Foreskin keratinocyte (primary cell): ENCODE measurements at places on chromosomes 11 and 22.

DNA sequence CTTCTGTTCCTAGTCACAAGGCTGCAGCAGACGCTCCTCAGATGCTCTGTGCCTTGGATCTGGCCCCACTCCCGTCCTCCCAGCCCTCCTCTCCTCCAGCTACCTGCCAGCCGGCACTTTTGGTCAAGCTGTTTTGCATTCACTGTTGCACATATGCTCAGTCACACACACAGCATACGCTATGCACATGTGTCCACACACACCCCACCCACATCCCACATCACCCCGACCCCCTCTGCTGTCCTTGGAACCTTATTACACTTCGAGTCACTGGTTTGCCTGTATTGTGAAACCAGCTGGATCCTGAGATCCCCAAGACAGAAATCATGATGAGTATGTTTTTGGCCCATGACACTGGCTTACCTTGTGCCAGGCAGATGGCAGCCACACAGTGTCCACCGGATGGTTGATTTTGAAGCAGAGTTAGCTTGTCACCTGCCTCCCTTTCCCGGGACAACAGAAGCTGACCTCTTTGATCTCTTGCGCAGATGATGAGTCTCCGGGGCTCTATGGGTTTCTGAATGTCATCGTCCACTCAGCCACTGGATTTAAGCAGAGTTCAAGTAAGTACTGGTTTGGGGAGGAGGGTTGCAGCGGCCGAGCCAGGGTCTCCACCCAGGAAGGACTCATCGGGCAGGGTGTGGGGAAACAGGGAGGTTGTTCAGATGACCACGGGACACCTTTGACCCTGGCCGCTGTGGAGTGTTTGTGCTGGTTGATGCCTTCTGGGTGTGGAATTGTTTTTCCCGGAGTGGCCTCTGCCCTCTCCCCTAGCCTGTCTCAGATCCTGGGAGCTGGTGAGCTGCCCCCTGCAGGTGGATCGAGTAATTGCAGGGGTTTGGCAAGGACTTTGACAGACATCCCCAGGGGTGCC lies 109.8 kb downstream of the BCR start:
- DNase-seq, result peak; percentile 16

GRCh38 chr22:21690401-21690801 lies 24.6 kb downstream of the PPIL2 start:
- DNase-seq, result no peak

DNA sequence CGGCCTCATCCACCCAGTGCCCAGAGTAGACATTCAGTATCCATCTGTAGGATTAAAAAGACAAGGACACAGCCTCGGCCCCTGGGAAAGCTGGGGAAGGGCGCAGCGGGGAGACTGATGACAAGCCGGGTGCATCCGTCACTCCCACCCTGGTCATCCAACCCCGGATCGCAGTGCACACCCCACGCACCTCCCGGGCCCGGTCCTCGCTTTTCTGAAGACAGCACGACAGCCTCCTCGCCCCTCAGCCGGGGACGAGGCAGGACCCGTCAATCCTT lies 1.1 kb downstream of the FCHSD2 start:
- DNase-seq, result no peak

DNA sequence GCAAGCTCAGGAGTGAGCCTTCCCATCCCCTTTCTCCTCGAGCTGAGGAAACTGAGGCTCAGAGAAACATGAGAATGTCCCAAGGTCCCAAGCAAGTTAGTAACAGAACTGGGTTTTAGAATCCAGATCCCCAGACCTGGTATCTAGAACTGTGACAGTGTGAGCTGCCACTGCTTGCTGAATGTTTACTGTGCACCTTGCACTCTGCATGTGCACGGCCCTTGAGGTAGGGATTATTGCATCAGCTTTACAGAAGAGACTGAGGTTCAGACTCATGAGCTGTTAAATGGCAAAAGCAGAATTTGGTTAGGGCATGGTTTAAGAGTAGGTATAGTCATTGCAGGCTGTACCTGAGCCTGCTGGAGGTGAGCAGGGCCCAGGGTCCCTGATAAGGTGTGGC lies 3.8 kb upstream of the MPPED1 start:
- DNase-seq, result no peak

- DNase-seq, result peak; percentile 69
Observed at GRCh38 chr11:46239801-46240061, 37.7 kb upstream of the CREB3L1 start.

DNA sequence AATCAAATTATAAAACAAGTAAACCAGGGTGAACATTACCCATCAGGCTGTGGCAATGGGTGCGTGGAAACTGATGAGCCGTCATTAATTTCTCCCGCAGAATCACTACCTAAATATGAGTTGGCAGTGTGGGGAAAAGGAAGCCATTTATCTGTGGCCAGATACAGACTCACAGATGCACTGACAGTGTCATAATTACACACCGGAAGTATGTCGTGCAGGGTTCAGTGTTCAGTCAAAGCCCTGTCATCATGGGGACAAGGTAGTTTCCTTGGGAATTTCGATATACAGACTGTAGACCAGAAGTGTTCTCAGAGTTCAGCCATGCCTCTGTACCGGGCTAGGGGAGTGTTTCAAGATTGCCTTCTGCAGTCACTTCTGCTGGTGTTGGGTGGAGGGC lies 119.2 kb upstream of the SEZ6L start:
- no peak for DNase-seq

DNA sequence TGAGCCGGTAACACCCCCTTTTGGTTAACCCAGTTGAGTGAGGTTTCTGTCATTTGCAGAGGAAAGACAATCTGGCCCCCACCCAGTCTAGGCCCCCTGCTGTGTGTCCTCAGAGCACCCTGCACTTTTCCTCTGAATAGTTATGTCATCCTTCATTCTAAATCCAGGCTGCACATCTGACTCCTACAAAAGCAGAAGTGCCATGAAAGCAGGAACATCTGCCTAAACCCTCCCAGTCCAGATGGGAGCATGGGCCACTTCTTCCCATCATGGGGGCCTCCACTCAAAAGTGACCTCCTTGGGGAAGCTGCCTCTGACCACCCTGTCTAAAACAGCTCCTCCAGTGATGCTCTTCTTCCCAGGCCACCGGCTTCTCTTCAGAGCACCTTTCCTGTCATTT lies 53.7 kb upstream of the HMGXB4 start:
- DNase-seq, result no peak

GRCh38 chr11:12845163-12845562 lies 164.0 kb upstream of the RASSF10 start:
- no peak for DNase-seq

DNA sequence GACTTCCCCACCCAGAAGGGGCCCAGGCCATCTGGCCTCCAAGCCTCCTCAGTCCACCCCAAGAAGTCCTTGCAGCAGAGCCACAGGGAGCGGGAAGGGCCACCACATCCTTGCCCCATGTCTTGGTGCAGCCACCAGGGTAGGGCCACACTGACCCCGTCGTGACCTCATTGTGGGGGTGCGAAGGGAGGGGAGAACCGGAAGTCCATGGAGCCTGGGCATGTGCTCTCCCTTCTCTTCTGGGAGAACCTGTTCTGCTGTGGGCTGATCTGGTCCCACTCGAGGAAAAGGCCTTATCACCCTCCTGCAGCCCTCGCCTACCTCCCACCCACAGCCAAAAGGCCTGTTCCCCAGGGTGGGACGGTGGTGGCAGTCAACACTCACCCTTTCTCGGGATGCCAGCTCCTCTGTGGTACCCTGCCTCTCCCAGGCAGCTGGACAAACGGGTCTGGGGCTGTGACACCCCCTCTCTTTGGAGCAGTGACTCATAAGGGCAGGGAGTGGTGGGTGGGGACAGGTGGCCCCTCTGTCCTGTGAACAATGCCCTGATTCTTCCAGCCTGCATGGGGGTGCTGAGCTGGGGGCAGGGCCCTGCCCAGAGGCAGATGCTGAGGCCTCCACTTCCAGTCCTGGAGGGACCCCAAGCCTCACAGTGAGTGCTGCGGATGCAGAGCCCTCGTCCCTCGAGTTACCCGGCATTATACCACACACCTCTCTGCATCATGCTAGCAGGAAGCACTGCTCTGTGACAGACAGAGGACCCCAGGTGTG lies 14.6 kb upstream of the CTSD start:
- no peak for DNase-seq

GRCh38 chr11:95571718-95572260 lies 217.8 kb downstream of the FAM76B start:
- no peak for DNase-seq

DNA sequence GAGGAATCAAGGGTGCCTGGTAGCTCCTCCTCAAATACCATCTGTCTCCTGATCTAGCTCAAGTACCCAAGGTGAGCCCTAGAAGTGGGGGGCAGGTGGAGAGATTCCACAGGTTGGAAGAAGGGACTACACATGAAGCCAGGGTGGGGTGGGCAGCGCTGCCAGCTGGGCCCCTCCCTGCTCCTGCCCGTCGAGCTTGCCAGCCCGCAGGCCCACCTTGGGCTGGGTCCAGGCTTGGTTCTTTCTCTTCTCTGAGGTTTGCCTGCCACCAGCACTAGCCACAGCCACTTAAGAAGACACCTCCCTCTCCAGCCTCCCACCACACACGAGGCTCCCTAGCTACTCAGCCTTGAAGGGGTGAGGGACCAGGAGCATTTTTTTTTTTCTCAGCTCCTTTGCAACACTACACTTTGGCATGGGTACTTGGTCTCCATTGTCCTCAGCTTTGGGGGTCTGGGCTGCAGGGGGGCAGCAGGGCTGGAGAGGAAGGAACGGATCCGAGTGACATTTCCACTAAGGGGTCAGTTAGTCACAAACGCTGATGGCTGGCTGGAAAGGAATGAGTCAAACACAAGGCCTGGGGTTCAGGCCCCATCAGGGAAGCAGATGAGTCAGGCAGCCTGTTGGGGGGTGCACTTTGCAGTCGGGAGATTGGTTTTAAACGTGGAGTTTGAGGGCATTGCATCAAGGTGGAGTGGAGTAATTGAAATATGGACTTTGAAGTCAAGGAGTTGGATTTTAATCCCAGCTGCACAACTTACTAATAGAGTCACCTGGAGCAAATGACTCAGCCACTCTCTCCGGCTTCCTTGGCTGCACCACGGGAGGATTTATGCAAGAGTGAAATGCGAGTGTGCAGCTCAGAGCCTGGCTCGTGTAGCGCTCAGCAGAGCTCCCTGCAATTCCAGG lies 7.4 kb upstream of the NPTXR start:
- DNase-seq, result peak; percentile 66
